ENCODE measurements at places on chromosomes 7 and 10.

DNA sequence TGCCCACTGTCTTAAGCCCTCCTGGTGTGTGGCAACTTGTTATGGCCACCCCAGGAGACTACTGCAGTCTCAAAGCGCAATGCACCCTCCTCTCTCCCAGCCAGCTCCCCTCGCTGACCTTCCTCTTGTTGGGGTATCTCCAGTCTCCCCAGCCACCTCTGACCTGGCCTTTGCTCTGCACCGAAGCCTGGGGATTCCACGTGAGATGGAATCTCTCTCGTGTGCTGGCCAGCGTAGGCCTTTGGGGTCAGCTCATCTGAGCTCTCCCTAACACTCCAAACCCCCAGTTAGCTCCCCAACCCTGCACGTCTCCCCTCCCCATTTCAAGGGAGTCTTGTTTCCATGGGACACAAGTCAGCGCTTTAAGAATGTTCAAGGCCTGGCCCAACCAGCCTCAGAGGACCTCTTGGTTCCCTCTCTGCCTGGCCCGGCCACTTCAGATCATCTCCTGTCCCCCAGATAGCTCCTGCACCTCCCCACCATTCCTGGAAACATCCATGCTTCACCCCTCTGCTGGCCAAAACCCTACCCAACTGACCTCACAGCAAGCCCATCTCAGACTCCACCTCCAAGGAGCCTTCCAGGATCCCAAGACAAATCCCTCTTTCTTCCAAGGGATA lies 11.2 kb downstream of the ITPRIP start:
- no peak for DNase-seq

DNA sequence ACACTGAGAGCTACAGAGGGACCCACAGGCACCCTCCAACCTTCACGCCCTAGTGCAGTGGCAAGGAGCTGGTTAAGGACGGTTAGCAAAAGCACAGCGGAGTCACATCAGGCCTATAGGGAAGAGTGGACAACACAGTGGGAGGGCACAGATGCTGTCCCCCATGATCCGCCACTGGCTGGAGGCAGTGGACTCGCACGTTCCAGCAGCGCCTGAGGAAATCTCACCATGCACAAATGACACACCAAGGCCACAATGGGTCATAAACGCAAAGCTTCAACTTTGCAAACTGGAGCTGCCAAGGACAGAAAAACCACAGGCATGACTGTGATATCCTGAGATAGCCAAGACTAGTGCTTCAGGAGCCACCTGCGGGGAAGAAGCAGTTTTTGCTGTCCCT lies 58.8 kb downstream of the GRB10 start:
- no peak for DNase-seq

GRCh38 chr7:155787171-155787851 lies 25.0 kb downstream of the SHH start:
- no peak for DNase-seq

GRCh38 chr10:53052521-53053164 lies 280.1 kb upstream of the MBL2 start:
- DNase-seq, result no peak

- no peak for DNase-seq
Measured at GRCh38 chr10:6563731-6564130, 16.3 kb downstream of the PRKCQ start.

- no peak for DNase-seq
Measured at GRCh38 chr7:106331441-106332175, 46.8 kb upstream of the NAMPT start.

- no peak for DNase-seq
Measured at GRCh38 chr10:16732376-16732775, 84.8 kb downstream of the RSU1 start.

DNA sequence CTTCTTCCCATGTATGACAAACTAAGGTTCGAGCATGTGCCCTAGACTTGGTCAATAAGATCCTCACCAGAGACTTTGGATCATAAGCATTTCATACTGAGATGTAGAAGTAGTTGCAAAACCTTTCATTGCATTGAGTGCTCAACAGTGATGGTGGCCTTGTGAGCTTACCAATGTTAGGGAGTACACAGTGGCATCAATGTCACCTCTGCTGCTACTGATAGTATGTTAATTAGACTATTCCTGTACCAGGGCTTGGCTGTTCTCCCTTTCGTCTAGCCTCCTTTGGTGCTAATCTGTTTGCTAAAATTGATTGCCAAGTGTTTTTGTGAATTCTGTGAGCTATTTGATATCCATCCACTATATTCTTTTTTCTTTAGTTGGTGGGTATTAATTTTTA lies 264.5 kb upstream of the SEMA3C start:
- no peak for DNase-seq

- DNase-seq, result no peak
Measured at GRCh38 chr10:104277785-104278184, 8.8 kb downstream of the GSTO2 start.

DNA sequence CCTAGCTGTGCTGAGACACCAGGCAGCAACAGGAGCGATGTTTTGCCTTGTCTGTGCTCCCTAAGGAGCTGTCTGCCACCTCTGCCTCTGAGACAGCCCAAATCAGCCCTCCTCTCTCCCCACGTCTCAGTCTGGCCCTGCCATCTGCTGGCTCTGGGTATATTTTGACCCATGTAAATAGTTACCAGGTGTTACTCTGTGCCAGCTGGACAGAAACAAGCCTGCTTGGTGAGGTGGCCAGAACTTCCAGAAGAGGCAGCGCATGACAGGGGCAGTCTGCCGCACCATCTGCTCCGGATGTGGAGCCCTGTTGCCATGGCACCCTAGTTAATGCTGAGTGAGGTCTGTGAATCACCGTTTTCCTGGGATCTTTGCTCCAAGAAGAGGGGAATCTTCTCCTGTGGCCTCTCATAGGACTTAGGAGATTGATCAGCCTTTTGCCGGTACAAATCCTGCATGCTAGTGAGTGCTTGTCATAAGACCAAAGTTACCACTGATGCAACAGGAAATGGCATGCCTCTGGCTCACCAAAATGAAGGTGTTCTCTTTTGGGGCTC lies 31.8 kb downstream of the GSTO2 start:
- DNase-seq, result no peak

DNA sequence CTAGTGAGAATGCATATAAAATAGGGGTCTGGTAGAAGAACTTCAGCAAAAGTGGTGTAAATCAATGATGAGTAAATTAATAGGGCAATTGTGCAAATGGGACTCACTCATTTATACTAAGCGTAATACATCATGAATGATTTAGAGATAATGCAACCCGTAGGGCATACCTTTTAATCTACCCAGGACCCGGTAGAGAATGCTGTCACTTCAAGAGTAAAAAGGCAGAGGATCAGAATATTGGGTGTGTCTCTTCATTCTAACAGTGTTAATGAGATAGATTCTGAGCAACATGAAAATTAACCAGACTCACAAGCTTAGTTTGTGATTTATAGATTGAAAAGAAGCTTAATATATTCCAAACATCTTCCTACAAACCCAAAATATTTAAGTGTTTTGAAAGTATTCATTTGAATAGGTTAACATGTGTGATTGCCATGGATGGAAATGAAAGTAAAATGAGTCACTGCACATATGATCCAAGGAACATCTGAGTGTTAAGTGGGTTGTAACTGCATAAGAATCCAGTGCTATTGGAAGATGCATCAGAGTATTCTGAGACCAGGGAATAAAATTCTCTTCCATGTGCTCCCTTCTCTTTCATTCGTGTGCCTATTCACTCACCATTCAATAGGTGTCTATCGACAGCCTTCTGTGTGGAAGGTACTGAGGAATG lies 690.6 kb downstream of the AUTS2 start:
- DNase-seq, result no peak

- DNase-seq, result no peak
Measured at GRCh38 chr7:105454921-105455320, 66.2 kb upstream of the SRPK2 start.

GRCh38 chr10:113304726-113305125 lies 248.1 kb upstream of the HABP2 start:
- no peak for DNase-seq

All from stimulated activated CD8-positive, alpha-beta memory T cell treated with anti-CD3 and anti-CD28 coated beads, Interleukin-7, amount 100 ng/mL, for 4 hours (primary cell).